Naive B cell (primary cell): ENCODE measurements at places on chromosomes 4 and X.

DNA sequence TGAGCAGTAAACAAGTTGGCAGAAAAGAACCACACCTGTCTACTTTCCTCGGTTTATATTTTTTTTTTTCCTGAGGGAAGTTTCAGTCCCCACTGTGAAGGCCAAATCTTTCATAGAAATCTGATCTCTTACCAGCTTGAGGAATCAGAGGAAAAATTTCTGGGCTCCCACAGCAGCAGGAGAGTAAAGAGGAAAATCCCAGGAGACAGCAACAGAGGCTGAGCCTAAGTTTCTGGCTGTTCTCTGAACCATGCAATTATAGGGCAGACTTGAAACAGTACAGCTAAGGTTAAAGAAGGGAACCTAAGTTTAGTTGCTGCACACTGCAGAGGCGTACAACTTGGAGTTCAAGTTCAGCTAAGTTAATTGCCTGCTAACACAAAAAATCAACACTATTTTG lies 1090.9 kb upstream of the INTU start:
- no peak for DNase-seq

DNA sequence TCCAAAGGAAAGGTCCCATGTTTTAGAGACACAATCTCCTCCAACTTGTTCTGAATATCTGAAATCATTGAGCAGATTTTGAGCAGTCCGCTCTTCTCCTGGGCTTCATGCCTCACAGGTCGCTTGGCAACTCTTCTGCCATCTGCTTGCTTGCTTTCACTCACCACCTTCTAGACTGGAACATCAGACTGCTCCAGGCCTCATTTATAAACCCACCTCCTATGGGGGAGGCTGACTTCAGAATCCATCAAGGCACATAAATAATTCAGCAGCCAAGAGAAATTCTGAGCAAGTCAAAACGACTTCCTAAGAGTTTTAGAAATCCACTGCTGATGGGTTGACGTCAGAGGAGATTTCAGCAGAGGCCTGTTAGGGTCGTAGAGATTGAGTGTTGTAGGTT lies 64.1 kb downstream of the FAM184B start:
- DNase-seq, result no peak

- no peak for DNase-seq
Measured at GRCh38 chr4:102036016-102036415, 245.5 kb downstream of the BANK1 start.

DNA sequence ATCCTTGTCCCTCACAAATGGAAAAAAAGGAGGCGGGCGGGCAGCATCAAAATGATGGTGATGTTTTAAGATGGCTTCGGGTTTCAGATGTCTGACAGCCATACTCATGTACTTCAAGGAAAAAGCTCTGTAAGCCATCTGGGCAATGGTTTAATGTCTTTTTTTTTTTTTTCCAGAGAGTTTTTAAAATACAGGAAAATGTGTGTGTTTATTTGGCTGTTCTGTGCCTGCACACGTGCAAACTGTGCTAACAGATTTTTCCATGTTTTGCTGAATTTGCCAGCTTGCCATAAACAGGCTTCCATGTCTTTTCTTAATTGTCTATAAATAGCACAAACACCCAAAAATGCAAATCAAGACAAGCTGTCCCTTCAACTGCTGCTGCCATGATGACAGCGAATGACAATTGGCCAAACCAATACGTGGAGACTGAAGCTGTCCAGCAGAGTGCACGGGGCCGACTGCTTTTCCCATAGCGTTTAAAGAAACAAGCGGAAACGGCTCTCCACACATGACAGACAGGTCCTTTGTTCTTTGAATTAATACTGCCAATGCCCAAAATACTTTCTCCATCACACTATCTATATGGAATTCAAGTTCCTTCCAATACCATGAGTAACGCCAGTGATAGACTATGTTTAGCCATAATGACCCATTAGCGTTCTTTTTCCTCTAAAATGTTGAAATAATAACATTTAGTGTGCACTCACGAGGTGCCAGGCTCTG lies 35.7 kb downstream of the AFAP1 start:
- no peak for DNase-seq

DNA sequence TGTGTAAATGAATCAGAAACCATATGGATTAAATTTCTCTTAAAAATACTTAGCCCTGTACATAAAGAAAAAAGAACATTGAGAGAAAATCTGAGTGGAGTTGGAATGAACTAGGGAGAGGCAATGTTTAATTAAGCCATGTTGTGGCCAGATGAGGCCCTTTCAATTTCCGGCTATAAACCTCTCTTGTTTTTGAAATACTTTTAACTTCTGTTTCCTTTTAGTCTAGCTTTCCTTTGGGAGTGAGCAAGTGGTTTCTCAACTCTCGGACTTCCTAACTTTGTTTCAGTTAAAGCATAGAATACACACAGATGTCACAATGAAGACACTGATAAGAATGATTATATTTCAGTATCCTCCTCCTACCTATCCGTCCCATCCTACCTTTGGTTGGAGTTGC lies 197.2 kb downstream of the ARHGAP24 start:
- DNase-seq, result no peak

GRCh38 chrX:40581336-40581920 lies 658 bp downstream of the ATP6AP2 start:
- DNase-seq, result no peak

- no peak for DNase-seq
Measured at GRCh38 chrX:48613502-48614160, 16.3 kb downstream of the WDR13 start.

DNA sequence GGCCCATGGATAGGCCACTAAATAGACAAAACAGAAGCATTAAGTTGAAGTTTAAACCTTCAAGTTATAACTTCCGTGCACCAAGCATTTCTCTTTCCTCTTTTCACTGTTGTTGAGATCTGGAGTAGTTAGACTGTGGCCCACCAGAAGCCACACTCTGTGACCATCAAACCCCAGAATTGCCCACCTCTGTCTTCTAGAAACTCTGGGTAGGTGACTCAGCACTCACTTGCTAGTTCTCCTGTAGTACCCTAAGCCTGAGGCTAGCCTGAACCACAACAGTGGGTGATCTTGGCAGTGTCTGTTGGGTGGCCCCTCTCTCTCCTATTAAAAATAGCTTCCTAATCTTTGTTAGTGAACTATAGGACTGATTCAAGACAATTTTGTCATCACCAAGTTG lies 24.6 kb upstream of the CD40LG start:
- no peak for DNase-seq

GRCh38 chr4:186676531-186677161 lies 47.0 kb downstream of the FAT1 start:
- DNase-seq, result no peak

- DNase-seq, result no peak
Measured at GRCh38 chrX:72349190-72349589, 43.5 kb upstream of the CITED1 start.

GRCh38 chrX:20571611-20572010 lies 304.9 kb upstream of the RPS6KA3 start:
- no peak for DNase-seq
